Suprapubic skin (tissue), 4 donors: ENCODE measurements at places on chromosomes 4 and X. TPM values are rescaled to one million over a fixed set of nuclear protein-coding genes. Genes with fewer than 3 reads are reported as not detected.
A peak's percentile ranks its signal among the peaks of the same experiment; 100 is the strongest.

- H3K4me1 ChIP-seq = no peaks in the 10 kb centered on the region
- no peak overlapping the region for H3K27ac ChIP-seq
- H3K36me3 ChIP-seq = no peaks in the 10 kb centered on the region
- DNase-seq = no peak
- H3K27me3 ChIP-seq = no peaks in the 10 kb centered on the region
Observed at GRCh38 chrX:111114806-111115205, 18.8 kb downstream of the PAK3 start.

GRCh38 chr4:93396272-93396671 is 432.3 kb upstream of the ATOH1 start:
- H3K4me1 ChIP-seq = no peaks in the 10 kb centered on the region
- no peak overlapping the region for H3K4me3 ChIP-seq
- no peak overlapping the region for H3K27ac ChIP-seq
- no peaks in the 10 kb centered on the region for H3K36me3 ChIP-seq
- no peaks in the 10 kb centered on the region for H3K27me3 ChIP-seq

GRCh38 chrX:12867685-12868084 is 813 bp downstream of the TLR7 start:
- H3K4me1 ChIP-seq = no peaks in the 10 kb centered on the region
- H3K4me3 ChIP-seq = no peak overlapping the region
- no peak for DNase-seq
- H3K36me3 ChIP-seq = no peaks in the 10 kb centered on the region

F9 gene
- total RNA-seq = not detected

DNA sequence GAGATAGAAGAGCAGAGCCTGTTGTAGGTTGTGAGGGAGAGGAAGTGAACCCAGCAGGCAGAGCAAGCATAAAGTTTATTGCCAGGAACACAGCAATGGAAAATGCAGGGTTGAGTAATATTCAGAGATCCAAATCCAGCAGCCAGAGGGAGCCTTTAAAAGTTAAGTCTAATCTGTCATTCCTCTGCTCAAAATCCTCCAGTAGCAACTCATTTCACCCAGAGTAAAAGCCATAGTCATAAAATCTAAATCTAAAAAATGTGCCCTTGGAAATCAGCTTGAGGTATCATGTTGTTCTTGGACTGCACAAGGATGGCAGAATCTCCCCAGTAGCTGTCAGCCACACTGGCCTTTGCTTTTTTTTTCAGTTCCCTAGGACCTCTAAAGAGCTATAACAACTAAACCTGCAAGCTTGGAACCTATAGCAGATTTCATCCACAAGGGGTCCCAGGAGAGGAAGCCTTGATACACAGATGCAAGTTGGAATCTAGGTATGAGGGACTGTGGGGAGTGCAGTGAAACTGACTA is 62.9 kb upstream of the FRAS1 start:
- peaks cover 5% of the 10 kb centered on the region for H3K4me1 ChIP-seq
- H3K36me3 ChIP-seq = no peaks in the 10 kb centered on the region
- no peaks in the 10 kb centered on the region for H3K27me3 ChIP-seq

DNA sequence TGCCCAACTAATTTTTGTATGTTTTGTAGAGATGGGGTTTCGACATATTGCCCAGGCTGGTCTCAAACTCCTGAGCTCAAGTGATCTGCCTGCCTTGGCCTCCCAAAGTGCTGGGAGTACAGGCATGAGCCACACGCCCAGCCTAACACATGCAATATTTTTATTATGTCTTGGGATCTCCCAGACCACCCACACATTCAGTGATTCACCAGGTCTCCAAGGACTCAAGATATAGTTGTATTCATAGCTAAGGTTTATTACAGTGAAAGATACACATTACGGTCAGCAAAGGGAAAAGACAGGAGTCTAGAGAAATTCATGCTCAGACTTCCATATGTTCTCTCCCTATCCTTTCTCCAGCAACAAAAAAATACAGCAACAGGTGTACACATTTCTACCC is 25.5 kb upstream of the FAM120C start:
- no peak overlapping the region for H3K4me3 ChIP-seq
- no peaks in the 10 kb centered on the region for H3K27me3 ChIP-seq
- H3K36me3 ChIP-seq = no peaks in the 10 kb centered on the region
- no peak for DNase-seq

ELF4 gene
- 18.4 TPM for total RNA-seq

DNA sequence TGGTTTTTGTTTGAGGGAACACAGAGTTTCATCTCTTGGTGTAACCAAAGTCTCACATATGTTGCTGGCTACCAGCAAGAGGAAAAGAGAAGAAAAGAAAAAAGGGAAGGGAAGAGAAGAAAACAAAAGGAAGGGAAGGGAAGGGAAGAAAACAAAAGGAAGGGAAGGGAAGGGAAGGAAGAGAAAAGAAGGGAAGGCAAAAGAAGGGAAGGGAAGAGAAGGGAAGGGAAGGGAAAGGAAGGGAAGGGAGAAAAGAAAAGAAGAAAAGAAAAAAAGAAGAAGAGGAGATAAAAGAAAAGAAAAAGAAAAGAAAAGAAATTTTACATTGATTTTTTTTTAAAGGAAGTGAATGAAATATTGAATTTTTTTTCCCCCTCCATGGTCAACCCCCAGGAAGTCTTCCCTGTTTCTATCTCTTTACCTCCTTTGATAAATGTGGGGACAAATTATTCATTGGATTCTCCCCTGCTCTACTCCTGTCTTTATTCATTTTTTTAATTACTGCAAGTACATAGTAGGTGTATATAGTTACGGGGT is 228.0 kb downstream of the SHOX start:
- no peaks in the 10 kb centered on the region for H3K27me3 ChIP-seq
- no peaks in the 10 kb centered on the region for H3K36me3 ChIP-seq
- no peak overlapping the region for H3K4me3 ChIP-seq
- no peak for DNase-seq

GRCh38 chr4:24473309-24473721 is 111.0 kb downstream of the DHX15 start:
- H3K27ac ChIP-seq = peak overlapping the region; percentile 48
- H3K27me3 ChIP-seq = peaks cover 43% of the 10 kb centered on the region
- no peak for DNase-seq
- H3K4me1 ChIP-seq = peaks cover 46% of the 10 kb centered on the region
- H3K36me3 ChIP-seq = no peaks in the 10 kb centered on the region

- H3K4me1 ChIP-seq = no peaks in the 10 kb centered on the region
- H3K27ac ChIP-seq = no peak overlapping the region
- no peak overlapping the region for H3K4me3 ChIP-seq
- DNase-seq = no peak
- H3K36me3 ChIP-seq = no peaks in the 10 kb centered on the region
- no peaks in the 10 kb centered on the region for H3K27me3 ChIP-seq
Observed at GRCh38 chrX:7420717-7421116, 272.8 kb upstream of the PUDP start.

DNA sequence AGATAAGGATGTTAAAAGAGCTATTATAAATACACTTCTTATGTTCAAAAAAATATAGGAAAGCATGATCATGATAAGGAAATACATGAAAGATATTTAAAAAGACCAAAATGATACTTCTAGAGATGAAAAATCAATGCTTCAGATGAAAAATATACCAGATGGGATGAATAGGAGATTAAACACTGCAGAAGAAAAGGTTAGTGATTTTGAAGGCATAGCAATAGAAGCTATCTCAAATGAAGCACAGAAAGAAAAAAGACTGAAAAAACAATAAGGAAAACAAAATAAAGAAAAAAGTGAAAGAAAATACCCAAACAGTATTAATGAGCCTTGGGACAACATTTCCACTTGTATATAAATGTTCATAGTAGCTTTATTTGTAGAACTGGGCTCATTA is 80.7 kb upstream of the LEF1 start:
- no peaks in the 10 kb centered on the region for H3K4me1 ChIP-seq
- no peaks in the 10 kb centered on the region for H3K27me3 ChIP-seq
- no peak overlapping the region for H3K27ac ChIP-seq
- DNase-seq = no peak
- no peaks in the 10 kb centered on the region for H3K36me3 ChIP-seq
- no peak overlapping the region for H3K4me3 ChIP-seq

GRCh38 chr4:142314686-142315085 is 531.4 kb downstream of the INPP4B start:
- H3K36me3 ChIP-seq = no peaks in the 10 kb centered on the region
- no peak for DNase-seq

DNA sequence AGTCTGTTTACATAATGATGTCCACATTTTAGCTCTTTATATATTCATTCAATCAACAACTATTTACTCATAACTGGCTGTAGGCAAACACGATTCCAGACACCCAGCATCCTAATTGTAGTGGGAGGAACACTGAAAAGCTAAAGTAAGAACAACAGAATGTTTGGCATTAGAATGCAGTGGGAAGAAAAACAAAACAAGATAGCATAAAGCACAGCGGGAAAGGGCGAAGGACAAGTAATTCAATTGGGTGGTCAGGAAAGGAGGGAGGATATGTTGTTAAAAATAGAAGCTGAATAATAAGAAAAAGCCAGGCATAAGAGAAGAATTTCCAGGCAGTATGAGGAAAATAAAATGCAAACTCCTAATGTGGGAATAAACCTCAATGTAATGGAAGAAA is 189.5 kb upstream of the FAT4 start:
- no peak overlapping the region for H3K27ac ChIP-seq
- H3K36me3 ChIP-seq = no peaks in the 10 kb centered on the region
- no peaks in the 10 kb centered on the region for H3K4me1 ChIP-seq
- no peaks in the 10 kb centered on the region for H3K27me3 ChIP-seq
- no peak for DNase-seq

DNA sequence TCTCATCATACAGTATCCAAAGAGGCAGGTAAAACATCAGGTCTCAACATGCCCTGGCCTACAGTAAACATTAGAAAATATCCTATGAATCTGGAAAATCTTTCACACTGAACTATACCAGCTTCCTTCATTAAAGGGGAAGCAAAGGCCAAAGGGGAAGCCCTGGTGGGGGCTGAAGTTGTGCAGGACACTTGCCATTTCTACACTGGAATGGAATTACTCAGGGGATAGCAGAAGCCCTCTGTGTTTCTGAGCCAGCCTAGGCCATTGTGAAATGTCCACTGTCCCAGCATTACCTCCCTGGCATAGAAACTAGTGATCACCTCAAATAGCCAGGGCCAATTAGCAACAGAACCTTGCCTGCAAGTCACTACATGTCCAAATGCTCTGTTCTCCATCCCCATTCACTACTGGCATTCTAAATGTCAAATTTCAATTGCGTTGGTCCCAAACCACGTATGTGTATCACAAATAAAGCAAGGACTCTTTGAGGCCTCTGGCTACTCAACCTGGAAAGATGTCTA is 429.9 kb downstream of the AFF2 start:
- no peaks in the 10 kb centered on the region for H3K36me3 ChIP-seq
- no peak for DNase-seq
- H3K4me1 ChIP-seq = no peaks in the 10 kb centered on the region
- H3K4me3 ChIP-seq = no peak overlapping the region

DNA sequence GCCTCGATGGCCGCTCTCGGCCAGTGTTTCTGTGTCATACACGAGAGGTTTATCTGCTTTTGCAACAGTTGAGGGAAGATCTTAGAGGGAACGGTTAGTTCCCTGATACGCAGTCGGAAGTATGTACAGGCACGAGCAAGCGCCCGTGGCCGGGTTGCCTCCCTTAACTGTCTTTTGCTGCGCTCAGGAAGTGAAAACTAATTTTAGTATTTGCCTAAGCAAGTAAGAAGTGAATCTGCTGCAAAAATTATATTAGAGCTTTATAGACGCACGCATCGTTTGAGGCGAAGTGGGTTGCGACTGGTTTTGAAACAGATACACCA is 695 bp downstream of the MTM1 start:
- peak overlapping the region; percentile 88 for H3K27ac ChIP-seq
- DNase-seq = no peak
- no peaks in the 10 kb centered on the region for H3K27me3 ChIP-seq
- no peaks in the 10 kb centered on the region for H3K36me3 ChIP-seq
- H3K4me3 ChIP-seq = peak overlapping the region; percentile 73

DNA sequence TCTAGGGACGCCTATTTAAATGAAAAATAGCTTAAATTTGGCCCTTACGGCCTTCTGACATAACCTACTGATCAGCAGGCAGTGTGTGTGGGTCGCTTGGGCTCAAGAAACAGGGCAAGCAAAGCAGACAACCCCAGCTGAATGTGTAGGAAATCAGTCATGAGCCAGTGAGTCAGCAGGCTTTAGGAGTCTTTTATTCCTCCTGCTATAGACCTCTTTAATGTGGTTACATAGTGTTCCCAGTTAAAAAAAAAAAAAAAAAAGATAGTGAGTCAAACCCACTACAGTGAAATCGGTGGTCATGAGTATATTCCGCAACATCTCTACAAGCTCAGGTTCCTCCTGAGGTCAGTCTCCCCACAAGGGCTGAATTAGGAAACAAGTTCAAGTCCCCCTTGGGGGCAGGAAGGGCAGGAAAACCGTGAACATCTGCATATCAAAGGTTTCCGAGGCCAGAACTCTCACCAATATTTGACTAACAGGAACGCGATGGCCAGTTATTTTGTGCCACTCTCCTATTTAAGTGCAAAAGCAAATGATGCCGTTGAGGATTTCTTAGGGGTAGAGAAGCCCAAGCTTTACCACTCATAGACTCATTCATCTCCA is 32.7 kb downstream of the ACSL1 start:
- H3K4me1 ChIP-seq = peaks cover 16% of the 10 kb centered on the region
- no peak for DNase-seq
- peaks cover 30% of the 10 kb centered on the region for H3K36me3 ChIP-seq
- H3K27ac ChIP-seq = peak overlapping the region; percentile 10
- no peaks in the 10 kb centered on the region for H3K27me3 ChIP-seq
- H3K4me3 ChIP-seq = no peak overlapping the region

VCX2 gene
- total RNA-seq = not detected

BEX5 gene
- total RNA-seq = 7.1 TPM

DNA sequence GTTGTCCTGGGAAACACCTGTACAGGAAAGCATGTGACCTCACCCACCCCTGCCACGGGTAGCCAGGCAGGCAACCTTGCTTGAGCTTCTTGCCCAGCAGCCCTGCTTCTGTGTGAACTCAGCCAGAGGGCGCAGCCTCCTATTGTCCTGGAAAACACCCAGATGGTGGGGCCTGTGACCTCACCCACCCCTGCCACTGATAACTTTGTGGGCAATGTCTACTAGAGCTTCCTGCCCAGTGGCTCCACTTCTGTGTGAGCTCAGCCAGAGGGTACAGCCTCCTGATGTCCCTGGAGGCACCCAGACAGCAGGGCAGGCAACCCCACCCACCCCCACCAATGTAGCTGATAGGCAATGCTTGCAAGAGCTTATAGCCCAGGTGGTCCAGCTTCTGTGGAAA is 146.3 kb downstream of the DTHD1 start:
- no peak overlapping the region for H3K27ac ChIP-seq
- no peaks in the 10 kb centered on the region for H3K4me1 ChIP-seq
- no peaks in the 10 kb centered on the region for H3K36me3 ChIP-seq
- no peaks in the 10 kb centered on the region for H3K27me3 ChIP-seq
- DNase-seq = no peak

GRCh38 chr4:142405021-142405694 is 440.9 kb downstream of the INPP4B start:
- DNase-seq = peak; percentile 60
- peak overlapping the region; percentile 50 for H3K4me3 ChIP-seq
- H3K36me3 ChIP-seq = no peaks in the 10 kb centered on the region
- peaks cover 40% of the 10 kb centered on the region for H3K4me1 ChIP-seq
